ENCODE measurements at places on chromosomes 4 and X. TPM values are rescaled to one million over a fixed set of nuclear protein-coding genes. Genes with fewer than 3 reads are reported as not detected.

The TEC gene
- 0.32 TPM for total RNA-seq

The NUP62CL gene
- under 0.01 TPM for total RNA-seq

The ITM2A gene
- not detected for total RNA-seq

The MAGEC2 gene
- not detected for total RNA-seq

The ARSJ gene
- total RNA-seq = 69.5 TPM

The SPARCL1 gene
- total RNA-seq = not detected

The RIPPLY1 gene
- total RNA-seq = not detected

The SORBS2 gene
- 1.7 TPM for total RNA-seq
